ENCODE measurements at places on chromosomes 4 and X.

DNA sequence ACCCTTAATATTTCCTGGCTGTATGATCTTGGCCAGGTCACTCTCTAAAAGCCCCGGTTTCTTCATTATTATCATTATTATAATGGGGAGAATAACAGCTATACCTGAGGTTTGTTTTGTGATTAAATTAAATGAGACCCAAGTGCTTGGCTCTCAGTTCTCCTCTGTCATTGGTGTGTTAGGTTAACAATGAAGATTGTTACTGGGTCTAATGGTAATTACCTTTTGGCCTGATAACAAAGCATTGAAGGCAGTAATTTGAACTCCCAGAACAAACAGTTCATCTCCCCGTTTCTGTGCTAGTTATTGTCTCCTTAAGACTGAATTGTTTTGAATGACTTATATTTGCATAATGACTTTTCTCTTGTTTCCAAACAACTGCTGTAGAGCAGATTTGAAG lies 6.8 kb upstream of the ANAPC4 start:
- DNase-seq = no peak

- no peak for DNase-seq
These were observed 100.6 kb downstream of the ADRA2C start for GRCh38 chr4:3866813-3867129.

DNA sequence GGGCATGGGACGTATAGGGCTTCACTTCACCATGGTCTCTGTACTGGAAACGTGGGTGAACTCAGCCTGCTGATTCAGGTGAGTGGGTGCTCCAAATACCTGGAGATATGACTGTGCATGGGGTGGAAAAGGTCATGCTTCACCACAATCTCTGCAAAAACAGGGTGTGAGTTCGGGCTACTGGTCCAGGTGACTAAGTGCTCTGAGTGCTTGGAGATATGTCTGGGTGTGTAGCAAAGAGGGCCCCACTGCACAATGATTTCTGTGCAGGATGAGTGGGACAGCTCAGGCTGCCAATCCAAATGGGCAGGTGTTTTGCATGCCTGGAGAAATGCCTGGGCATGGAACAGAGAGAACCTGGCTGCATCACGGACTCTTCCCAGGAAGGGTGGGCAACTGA lies 11.2 kb upstream of the CPXCR1 start:
- no peak for DNase-seq

DNA sequence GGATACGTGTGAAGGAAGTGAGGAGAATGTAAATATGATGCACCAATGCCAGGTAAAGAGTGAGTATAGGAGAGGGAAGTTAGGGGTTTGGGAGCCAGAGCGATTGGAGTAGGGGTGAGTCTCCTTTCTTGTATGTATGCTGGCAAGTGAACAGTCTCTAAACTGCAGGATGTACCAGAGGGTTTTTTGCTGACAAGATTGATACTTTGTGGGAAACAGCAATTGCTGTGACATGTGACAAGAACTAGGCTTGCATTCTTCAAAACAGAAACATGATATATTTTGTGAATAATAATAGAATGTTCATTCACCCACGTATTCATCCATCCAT lies 706 bp downstream of the CHIC1 start:
- no peak for DNase-seq

DNA sequence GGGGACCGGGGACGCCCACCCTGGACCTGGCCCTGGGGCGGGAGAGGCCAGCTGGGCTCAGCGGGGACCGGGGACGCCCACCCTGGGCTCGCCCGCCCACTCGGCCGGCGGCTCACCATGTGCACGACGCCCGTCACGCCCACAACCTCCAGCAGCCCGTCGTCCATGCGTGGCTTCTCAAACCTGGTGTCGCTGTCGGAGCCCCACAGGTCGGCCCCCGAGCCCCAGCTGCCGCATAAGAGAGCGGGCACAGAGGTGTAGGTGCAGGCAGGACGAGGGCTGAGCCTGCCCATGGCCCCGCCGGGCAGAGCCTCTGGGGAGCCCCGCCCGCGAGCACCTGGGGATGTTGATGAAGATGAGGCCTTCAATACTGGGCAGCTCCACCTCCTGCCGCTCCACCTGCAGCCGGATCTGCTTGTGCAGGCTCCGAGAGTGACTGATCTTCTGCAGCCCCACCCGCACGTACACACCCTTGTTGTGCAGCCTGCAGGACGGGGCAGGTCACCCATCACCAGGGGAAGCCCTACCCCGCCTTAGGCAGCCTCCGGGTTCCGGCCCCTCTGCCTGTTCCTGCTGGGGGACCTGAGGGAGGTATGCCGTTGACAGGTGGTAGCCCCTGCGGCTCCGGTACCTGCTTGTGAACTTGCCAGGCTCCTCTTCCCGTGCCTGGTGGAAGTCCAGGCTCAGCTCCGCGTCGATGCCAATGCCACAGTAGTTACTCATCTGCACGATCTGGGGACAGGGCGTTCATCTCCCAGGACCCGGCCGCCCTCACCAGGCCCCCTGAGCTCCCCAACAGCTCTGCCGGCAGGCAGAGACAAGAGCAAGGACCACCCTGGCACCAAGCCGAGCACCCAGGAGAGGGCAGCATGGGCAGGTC lies 11.8 kb downstream of the DGKQ start:
- DNase-seq = no peak

DNA sequence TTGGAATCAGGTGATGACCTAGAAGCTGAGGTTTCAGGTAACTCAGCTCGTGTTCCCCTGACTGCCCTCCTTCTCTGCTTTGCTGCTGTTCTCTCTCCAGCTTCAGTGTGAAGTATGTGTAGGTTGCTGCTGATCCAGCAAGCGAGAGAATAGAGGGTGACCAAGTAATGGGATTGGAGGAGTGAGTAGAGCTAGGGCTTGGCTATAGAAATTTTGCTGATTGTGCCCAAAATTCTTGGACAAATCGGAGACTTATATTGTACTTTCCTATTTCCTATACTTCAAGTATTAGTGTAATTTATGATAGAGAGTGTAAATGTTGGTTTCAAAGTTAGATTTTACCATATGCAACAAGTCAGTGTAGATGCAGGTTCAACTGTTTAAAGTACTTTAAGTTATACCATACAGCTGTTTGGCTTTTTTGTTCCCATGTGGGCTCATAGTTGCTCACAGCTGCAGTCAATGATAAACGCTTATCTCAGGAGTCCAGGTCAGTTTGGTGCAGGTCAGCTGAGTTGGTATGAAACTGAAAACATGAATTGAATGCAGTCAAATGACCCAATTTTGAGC lies 48.0 kb downstream of the RAPGEF2 start:
- DNase-seq = no peak

- DNase-seq = no peak
These were observed at the start of gene SHROOM3 for GRCh38 chr4:76434901-76435527. TSS of gene SHROOM3 (plus strand) at chr4:76435229. CDS start at chr4:76436053, 824 bp downstream.

DNA sequence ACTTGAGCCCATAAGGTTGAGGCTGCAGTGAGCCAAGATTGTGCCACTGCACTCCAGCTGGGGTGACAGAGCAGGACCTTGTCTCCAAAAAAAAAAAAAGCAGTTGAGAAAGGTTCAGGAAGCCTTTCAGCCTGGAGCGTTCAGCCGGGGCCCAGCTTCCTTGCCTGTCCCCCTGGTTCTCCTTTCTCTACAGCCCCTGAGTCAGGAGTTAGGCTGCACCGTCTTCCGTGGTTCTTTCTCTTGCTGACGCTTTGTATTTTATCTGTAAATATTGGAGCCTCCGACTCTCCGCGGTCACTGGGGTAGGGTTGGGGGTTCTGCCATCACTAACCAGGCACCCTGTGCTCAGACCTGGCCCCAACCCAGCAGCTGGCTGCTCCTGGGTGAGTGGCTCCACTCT lies 13.8 kb upstream of the UVSSA start:
- DNase-seq = no peak

DNA sequence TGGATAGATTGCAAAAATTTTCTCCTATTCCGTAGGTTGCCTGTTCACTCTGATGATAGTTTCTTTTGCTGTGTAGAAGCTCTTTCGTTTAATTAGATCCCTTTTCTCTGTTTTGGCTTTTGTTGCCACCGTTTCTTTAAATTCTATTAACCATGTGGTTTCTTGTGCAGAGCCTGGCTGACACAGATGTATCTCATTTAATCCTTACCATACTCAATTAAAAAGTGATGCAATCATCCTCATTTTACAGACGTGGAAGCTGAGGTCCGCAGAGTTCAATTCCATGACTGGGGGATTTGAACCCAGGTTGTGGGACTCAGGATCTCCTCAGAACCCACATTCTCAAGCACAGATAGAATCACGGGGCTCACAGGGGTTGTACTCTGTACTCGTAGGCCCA lies 66.7 kb downstream of the SORCS2 start:
- DNase-seq = no peak

GRCh38 chr4:123631786-123632692 lies 235.4 kb downstream of the SPRY1 start:
- DNase-seq = no peak

DNA sequence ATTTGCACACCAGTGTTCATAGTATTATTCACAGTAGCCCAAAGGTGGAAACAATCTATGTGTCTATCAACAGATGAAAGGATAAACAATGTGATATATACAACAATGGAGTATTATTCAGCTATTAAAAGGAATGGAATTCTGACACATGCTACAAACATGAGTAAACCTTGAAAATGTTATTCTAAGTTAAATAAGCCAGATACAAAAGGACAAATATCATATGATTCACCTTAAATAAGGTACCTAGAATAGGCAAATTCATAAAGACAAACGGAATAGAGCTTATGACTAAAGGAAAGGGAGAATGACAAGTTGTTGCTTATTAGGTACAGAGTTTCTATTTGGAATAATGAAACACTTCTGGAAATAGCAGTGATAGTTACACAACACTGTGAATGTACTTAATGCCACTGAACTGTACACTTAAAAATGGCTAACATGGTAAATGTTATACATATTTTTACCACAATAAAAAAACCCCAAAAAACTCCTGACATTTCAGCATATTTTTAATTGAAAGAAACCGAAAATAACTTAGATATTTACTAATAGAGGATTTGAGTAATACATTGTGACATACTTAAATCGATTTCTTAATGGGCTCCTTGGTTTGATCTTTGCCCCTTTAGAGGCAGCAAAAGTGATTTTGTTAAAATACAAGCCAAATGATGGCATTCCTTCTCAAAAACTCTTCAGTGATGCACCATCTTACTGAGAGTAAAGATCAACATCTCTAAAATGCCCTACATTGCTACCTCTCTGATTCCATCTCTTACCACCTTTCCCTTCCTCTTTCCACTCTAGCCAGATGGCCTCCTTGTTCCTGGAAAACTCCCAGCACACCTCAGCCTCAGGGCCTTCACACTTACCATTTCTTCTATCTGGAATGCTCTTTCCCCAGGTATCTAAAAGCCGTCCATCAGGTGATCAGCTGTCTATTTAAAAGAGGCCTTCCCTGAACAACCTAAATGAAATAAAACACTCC lies 8.6 kb upstream of the CYP2U1 start:
- DNase-seq = no peak

- DNase-seq = no peak
These were observed 34.6 kb upstream of the LEF1 start for GRCh38 chr4:108203377-108203776.

- DNase-seq = peak; percentile 19
These were observed 1.1 kb upstream of the TLR3 start for GRCh38 chr4:186067757-186068385.

DNA sequence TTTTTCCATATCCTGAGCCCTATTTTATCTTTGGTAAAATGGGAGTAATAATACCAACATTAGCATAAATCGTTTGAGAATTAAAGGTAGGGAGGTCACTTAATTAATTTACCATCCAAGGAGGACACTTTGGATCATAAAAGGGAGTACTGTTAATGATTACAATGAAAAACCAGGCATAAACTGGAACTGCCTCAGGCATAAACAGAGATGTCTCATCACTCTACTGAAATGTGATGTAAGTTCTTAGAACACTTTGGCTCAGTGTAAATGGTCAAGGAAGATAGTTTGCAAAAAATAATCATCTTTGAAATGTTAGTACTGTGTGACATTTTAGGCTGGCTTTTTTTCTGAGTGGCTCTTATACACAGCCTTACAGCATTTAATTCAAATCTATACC lies 268.7 kb downstream of the SLC39A8 start:
- no peak for DNase-seq

GRCh38 chrX:1444561-1445500 lies 7.9 kb downstream of the ASMTL start:
- no peak for DNase-seq

DNA sequence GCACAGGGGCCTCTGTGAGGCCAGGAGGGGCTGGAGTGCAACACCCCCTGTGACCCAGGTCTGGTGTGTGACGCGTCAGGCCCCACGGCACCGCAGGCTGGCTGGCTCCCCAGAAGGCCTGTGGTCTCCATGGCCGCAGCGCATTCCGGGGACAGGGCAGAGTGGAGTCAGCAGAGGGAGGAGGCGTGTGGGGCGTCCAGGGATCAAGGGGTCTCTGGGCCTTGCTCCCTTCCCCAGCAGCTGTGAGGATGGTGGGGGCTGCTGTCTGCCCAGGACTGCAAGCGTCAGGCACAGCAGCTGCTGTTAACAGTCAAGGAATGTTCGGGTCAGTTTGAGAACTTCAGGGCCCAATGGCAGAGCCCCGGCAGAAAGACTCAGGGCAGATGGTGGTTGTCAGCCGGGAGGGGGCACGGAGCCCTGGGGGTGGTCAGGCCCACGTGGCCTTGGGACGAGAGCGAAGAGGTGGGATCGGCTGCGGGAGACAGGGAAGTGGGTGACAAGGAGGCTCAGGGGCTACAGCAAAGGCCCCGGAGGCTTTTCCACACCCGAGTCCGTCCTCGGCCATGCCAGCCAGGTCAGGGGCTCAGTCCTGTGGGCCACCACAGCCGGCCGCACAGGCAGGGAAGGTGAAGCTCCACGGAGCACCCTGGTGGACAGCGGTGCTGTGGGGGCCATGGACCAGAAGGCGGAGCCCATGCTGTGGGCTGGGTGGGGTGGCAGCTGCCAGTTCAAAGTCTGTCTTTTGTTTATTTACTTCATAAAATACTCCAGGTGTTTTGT lies 18.3 kb downstream of the PCGF3 start:
- no peak for DNase-seq

DNA sequence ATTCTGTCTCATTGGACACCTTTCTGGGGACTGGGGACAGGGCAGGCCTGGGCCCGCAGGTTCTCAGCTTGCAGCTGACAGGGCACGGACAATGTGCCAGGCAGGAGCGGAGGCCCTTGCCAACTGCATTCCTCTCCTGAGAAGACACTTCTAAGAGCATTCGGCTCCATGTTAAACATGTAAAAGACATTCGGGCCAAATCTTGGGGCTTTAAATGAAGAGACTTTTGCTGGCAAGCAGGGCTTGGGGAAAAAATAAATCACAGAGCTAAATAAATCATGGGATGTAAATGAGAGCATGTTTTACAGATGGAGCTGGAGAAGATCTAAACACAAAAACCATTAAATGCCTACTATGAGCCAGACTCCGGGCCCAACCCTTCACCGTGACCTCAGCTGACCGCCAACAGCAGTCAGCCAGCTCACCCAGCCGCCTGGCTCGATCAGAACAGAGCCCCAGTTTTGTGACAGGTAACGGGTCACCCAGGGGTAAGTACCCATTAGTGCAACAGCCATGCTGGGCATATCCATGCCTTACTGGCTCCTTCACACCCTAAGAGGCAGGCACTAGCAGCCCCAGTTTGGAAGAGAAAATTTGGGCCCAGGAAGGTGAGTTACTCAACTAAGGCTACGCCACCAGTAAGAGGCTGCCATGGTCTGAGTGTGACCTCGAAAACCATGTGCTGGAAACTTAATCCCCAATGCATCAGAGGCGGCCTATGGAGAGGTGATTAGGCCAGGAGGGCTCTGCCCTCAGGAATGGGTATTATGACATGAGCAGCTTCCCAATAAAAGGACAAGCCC lies 14.7 kb downstream of the WDR1 start:
- DNase-seq = no peak

- DNase-seq = no peak
These were observed 32.1 kb upstream of the RAPGEF2 start for GRCh38 chr4:159070742-159071141.

GRCh38 chr4:182918791-182919302 lies 1.7 kb upstream of the DCTD start:
- no peak for DNase-seq
